ENCODE measurements at places on chromosomes 4 and X.

DNA sequence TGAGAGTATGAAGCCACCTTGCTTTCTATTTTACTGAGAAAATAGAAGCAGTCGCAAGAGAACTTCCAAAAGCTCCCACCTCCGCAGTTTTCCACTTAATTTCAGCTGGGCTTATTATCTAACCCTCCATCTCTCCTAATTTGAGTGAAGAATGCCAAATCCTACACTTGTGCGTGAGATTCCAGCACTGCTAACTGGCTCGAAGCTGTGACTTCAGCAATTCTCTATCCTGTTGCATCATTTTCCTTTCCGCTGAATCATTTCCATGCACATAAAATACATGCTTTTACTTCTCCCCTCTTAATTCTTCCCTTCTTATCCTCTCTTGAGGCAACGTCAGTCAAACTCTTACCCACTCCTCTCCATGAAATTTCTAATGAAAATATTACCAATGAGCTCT is 189.5 kb downstream of the GASK1B start:
- DNase-seq, result no peak

DNA sequence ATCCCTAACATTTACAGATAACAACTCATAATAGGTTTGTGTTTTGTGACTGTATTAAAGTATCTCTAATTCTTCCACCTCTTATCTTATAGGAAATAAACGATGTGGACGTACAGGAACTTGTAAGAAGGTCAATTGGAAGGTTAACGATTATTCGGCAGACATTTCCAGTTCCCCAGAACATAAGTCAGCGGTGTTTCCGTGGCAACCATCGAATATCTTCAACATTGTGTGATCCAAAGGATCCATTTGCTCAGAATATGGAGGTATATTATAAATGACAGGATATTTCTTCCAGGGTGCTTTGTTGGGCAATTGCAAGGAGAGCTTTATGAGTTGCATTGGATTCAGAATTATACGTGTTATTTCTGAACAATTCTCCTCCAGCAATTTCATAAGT is 611.9 kb upstream of the ATOH1 start:
- no peak for DNase-seq

DNA sequence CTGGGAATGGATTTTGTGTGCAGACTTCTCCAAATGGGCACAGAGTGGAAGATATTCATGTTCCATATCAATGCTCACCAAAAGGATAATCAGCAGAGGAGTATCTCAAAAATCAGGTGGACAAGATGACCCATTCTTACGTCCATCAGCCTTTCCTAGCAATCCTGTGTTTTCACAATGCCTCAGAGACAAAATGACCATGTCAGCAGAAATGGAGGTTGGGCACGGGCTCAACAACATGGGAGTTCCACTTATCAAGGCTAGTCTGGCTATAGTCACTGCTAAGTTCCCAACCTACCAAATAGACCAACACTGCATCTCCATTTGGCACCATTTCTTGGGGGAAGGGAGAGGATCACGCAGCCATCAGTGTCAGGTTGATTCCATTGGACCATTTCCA is 179.0 kb downstream of the COX7B2 start:
- no peak for DNase-seq

DNA sequence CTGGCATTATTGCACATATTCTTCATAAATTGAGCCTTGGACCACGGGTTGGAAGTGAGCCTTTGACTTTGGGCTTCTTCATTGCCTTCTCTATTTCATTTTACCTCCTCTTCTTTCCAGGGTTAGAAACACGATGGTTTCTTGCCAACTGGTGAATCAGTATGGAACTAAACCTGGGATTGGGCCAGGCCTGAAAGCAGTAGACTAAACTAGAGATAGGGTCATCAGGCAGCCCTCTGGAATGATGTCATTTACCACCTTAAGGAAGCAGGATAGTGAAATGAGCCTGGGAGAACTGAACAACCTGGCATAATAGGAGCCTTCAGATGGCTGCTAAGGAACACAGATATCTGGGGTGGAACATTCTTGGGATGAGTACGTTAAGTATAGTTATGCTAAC is 67.5 kb upstream of the ATP8A1 start:
- no peak for DNase-seq

DNA sequence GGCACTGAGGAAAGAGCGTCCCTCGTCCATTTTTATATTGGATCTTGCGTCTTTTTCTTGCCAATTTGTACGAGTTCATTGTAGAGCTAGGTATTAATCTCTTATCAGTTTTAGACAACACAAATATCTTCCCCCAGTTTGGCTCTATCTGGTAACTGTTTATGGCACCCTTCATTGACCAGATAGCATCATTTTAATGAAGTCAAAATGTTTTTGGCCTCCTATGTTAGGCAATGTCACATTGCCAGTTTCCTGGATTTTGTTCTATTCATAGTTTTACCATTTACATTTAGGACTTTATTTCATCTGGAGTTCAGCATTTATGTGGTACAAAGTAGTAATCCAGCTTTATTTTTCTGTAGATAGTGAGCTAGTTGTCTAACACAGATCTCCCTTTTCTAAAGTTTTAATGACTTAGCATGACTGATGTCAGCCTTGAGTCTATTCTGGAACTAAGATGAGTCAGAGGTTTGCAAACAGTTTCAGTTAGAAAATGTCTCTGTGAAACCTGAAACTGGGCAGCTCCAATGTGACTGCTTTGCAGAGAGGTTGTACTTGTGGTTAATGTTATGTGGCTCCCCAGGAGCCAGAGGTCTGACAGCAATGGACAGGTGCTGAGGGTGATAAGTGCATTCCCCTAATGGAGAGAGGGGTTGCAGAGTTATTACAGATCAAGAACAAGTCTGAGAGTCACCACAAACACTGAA is 5.3 kb upstream of the STBD1 start:
- DNase-seq, result peak; percentile 94

DNA sequence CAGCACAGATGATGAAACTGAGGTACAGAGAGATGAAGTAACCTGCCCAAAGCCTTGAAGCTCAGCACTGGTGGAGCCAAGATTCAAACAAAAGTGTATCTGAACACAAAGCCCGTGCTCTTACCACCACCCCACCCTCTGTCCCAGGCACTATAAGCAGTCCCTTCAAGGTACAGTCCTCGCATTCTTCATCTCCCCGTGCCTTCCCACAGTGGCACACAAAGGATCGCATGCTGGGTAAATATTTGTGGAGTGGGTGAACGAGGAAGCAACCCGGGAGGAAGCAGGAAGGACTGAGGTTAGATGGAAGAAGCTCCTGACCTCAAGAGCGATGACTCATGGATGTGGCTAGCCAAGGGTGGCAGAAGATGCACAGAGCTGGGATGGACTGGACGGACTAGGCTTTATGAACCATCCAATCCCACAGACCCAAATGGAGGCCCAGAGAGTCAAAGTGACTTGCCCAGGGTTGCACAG is 18.4 kb downstream of the IQSEC2 start:
- no peak for DNase-seq

GRCh38 chr4:56979421-56980072 is 851 bp downstream of the POLR2B start:
- no peak for DNase-seq

DNA sequence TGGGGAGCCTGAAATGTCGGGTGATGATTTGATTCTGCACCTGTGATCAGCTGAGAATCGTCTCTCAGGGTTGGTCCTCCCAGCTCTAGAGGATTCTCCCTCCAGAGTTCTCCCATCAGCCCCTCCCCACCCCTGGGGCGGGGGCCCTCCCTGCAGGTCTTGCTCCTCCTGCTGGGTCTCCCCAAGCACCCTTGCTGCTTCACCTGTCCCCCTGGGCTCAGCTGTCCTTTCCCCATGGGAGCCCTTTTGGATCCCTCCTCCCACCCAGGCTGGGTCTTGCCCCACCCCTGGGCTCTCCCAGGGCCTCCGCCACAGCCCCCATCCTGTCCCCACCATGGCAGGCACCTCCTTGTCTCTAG is 22.2 kb downstream of the PSAPL1 start:
- DNase-seq, result no peak

DNA sequence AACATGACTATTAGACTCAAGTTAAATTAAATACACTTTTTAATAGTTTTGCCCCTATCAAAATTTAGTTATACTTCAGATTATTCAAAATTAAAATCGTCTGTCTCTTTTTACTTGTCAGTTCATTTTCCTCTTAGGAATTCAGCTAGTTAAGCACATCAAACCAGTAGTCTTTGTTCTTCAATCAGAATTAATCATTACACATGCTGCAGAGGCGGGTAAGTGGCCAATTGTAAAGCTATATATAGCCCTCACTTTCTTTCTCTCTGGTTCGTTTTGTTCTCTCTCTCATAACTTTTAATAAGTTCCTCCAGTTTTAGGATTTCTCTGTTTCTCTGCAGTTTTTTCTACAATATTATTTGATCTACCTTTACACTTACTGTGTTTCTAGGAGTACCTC is 359.1 kb upstream of the PABPC4L start:
- DNase-seq, result no peak

- DNase-seq, result no peak
Measured at GRCh38 chrX:112359906-112360305, 277.3 kb upstream of the TRPC5 start.

- DNase-seq, result no peak
Measured at GRCh38 chr4:163679189-163679588, 184.7 kb downstream of the TMA16 start.

- DNase-seq, result no peak
Measured at GRCh38 chr4:16544251-16544721, 318.0 kb upstream of the TAPT1 start.

DNA sequence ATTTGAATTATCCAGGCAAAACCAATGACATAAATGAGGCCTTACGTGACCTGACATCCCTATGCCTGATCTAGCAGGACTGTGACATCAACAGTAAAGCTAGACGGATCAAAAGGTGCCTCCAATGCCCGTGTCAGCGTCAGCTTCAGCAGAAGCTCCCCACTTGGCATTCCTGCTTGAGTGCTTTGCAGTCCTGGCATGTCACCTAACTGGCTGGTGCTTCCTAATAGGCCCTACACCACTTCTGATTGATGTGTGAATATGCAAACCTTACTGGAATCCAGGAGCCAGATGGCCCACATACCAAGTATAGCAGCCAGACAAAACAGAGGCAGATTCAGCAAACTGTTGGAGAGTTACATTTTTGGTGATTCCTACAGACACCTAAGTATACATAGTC is 224.2 kb downstream of the DMD start:
- no peak for DNase-seq

GRCh38 chr4:74016068-74016467 is 17.6 kb upstream of the CXCL5 start:
- DNase-seq, result no peak

GRCh38 chr4:3936184-3936583 is 170.0 kb downstream of the ADRA2C start:
- DNase-seq, result no peak
